CD4-positive, alpha-beta T cell treated with Interleukin-10 for 1 hour (primary cell): ENCODE measurements at places on chromosomes 2 and 18.

- DNase-seq = no peak
Observed at GRCh38 chr2:176834226-176834625, 378.4 kb upstream of the HNRNPA3 start.

- no peak for DNase-seq
Observed at GRCh38 chr18:25517881-25518715, 166.1 kb upstream of the ZNF521 start.

DNA sequence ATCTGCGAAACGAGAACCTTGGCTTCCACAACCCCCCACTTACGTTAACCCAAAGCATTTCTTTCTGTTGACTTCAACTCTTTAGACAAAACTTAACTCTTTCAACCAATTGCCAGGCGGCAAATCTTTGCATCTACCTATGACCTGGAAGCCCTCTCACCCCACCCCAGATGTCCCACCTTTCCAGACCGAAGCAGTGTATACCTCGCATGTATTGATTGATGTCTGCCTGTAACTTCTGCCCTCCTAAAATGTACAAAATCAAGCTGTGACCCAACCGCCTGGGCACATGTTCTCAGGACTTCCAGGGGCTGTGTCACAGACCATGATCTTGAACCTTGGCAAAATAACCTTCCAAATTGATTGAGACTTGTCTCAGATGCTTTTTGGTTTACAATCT is 12.3 kb downstream of the AQP12B start:
- no peak for DNase-seq

DNA sequence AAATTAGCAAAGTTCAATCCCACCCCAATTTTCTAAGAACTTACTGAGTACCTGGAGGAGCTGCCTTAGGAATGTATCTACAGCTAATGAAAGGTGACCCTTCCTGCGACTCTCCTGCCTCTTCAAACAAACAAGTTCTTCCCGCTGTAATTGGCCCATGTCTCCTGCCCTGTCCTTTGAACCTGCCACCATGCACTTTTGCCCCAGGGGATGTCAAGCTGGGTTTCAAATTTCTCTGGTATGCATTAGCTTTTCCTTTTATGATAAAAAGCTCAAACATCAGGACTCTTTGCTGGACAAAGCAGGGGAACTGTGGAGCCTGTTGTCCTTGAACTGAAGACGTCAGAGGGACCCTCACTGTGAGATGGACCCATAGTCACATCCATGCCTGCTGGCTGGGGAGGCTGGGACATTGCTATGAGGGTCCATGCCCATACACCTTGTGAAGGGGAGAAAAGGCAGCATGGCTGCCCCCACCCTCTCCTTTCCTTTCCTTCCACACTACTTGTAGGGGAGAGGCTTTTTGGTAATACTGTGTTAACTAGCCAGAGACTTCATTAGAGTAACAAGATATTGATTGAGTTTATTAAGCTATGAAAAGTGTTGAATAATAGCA is 210.7 kb upstream of the COPS8 start:
- DNase-seq = no peak

- no peak for DNase-seq
Observed at GRCh38 chr2:189178726-189179569, 613 bp downstream of the COL5A2 start.

- DNase-seq = peak; percentile 48
Observed at GRCh38 chr2:98463988-98464771, 19.5 kb downstream of the INPP4A start.

GRCh38 chr2:6694555-6694954 is 171.2 kb downstream of the CMPK2 start:
- no peak for DNase-seq
